GM20000 (cell line): ENCODE measurements at places on chromosomes 2 and 18.

DNA sequence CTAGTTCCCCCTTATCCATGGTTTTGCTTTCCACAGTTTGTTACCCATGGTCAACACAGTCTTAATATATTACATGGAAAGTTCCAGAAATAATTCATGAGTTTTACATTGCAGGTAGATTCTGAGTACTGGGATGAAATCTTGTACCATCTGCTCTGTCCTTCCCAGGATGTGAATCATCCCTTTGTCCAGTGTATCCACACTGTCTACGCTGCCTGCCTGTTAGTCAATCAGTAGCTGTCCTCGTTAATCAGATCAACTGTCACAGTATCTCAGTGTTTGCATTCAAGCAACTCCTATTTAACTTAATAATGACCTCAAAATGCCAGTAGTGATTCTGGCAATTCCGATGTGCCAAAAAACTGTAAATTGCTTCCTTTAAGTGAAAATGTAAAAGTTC lies 76.3 kb downstream of the DYNC1I2 start:
- DNase-seq, result no peak

DNA sequence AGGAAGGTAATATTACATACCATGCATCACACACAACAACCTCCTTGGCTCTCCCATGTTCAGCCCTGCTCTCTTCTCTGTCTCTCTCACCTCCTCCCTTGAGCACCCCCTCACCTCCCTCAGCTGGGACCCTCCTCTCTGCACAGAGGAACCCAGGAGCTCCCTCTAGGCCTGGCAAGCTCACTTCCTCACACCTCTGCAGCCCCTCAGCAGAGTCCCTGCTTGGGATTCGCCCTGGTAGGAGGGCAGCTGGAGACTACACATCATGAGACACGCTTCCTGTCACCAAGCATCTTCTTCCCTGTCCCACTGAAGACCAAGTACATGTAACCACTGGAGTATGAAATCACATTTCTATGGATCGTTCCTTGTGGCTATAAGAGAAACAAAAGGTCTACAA lies 51.0 kb downstream of the ADD2 start:
- DNase-seq, result no peak

DNA sequence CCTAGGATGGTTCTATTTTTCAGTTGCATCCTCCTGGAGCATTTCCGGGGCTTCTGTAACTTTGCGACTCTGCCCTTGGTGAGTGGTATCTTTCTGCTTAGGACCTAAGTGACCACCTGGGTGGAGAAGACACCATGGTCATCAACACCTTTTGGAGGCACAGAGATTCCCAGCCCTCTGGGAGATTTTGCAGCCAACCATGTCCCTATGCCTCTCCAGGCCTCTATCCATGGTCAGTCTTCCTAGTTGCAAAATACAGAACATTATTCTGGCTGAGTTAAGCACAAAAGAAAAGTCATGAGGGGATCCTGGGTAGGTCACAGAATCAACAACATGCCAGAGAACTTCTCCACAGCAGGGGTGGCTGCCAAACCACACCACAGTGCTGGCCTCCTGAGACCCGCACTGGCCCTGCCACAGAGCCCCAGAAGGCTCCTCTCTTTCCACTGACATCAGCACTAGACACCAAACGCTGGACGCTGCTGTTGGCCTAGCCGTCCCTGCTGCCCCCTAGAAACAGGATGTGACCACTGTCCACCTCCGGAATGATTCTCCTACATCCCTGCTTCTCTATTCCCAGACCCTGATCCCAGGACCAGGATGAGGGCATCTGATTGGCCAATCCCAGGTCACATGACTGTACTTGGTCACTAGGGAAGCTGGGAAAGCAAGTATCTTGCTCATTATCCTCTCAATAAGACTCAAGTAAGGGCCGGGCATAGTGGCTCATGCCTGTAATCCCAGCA lies 47.7 kb downstream of the SMAD7 start:
- no peak for DNase-seq

GRCh38 chr18:8046441-8046840 lies 479.3 kb downstream of the PTPRM start:
- DNase-seq, result no peak

DNA sequence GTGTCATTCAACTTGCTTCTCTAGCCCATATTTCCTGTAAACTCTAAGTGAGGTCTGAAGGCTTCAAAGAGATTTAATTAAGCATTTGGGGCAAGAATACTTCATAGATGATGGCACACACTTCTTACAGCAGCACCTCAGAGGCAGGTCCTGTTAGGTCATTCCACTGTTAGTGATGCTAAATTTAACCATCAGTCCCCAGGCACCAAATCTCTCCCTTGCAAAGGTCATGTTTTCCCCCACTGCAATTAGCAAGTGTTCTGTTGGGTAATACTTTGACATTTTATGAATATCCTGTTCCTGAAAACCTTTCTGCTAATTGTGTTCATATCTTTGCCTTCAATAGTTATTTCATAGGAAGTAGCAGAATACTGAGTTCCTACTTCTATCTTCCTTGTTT lies 117.0 kb downstream of the STK39 start:
- DNase-seq, result no peak

- no peak for DNase-seq
Measured at GRCh38 chr18:71919211-71919610, 624.9 kb downstream of the CBLN2 start.

DNA sequence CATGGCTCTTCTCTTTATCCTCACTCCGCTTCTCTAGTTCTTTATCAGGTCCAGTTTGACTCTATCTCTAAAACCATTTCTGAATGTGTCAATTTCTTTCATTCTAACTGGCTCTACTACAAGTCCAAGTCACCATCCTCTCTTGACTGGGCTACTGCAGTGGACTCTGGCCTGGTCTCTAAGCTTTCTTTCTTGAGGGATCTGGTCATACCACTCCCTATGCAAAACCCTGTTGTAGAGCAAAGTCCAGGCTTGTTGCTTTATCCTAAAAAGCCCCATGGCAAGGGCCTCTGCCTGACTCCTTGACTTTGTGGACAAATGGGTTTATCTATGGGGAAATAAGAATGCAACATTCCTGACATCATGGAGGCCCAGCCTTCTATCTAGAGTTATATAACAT lies 87.1 kb downstream of the BCL2L11 start:
- DNase-seq, result no peak

GRCh38 chr2:224040753-224041152 lies 1.7 kb upstream of the SERPINE2 start:
- no peak for DNase-seq

DNA sequence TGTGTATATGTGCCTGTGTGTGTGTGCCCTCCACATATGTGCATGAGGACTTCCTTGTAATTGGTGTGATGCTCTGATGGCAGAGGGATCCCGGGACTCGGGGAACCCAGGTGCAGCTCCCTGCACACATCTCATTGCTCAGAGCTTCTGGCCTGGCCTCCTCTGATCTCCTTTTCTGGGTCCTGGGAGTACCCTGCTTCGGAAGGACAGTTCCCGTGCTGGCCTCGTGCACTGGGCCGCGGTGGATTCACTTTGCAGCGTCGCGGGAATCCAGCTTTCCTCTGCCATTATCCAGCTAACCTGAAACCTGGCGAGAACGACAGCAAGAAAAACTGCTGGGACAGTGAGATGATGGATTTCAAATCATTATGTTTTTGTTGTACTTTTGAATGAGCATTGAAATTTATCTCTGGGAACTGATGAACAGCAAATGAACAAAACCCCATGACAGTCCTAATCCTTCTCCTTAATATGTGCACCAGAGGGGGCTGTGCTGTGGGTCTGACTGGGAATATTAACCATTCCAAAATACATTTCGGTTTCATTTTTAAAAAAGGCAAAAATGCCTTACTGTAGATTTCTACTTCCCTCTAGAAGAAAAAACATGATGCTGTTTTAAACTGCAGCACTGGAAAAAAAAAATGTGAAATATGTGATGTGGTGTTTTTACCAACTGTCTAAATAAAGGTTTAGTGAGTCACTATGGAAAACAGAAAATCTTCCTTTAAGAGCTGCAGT lies 78.2 kb downstream of the PTGR3 start:
- no peak for DNase-seq

DNA sequence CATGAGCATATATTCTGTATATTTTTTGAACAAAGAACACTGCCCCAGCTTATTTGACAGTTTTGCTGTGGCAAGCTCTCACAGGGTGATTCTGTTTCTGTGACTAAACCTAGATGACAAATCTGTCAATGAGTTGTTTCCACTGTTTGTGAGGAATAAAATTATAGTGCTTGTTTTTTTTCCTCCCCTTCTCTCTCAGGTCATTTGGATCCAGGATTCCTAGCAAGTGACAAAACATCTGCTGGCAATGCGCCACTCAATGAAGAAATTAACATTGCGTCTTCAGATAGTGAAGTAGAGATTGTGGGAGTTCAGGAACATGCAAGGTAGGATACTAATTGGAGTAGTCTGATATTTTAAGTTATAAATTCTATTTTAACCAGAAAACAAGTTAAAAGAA lies 149.3 kb downstream of the HAUS1 start:
- no peak for DNase-seq

- DNase-seq, result no peak
Measured at GRCh38 chr2:168801961-168802858, at the start of gene NOSTRIN. NOSTRIN (plus strand) TSS chr2:168802637; CDS start chr2:168802647, 10 bp downstream.

- no peak for DNase-seq
Measured at GRCh38 chr2:174856447-174856846, 92.2 kb upstream of the CHRNA1 start.

DNA sequence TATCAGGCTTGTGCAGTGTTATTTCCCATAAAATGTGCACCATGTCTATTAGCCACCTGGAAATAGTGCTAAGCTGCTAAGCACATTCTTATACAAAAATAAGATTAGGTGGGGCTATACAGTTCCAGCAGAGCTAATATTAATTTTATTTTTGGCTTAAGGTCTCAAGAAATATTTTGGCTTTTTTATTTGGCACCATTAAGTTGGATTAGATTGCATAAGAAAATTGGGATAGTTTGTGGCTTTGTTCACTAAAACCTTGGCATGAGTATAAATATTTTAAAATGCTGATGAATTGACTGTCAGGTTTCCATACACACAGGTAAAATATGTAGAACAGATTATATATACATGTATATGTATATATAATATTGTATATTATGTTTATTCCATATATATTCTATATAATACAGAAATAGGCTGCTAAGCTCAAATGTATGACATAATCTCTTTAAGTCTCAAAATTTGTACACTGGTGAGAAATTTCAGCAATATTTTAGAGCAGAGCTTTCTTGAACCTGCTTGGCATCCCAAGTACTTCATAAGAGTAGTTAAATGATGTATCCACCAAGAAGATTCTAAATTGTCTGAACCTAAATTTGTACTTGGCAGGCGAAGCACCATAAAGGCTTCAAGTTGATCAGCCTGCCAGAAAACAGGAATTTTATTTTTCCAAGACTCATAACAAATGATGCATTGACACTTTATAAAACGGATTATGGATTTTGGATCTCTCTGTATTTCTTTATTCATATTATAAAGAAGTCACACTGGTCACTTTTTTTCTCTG lies 32.6 kb downstream of the CCDC102B start:
- no peak for DNase-seq

GRCh38 chr18:9070212-9070611 lies 32.3 kb upstream of the NDUFV2 start:
- DNase-seq, result no peak

- no peak for DNase-seq
Measured at GRCh38 chr18:49123431-49123830, 172.7 kb upstream of the SMAD7 start.

DNA sequence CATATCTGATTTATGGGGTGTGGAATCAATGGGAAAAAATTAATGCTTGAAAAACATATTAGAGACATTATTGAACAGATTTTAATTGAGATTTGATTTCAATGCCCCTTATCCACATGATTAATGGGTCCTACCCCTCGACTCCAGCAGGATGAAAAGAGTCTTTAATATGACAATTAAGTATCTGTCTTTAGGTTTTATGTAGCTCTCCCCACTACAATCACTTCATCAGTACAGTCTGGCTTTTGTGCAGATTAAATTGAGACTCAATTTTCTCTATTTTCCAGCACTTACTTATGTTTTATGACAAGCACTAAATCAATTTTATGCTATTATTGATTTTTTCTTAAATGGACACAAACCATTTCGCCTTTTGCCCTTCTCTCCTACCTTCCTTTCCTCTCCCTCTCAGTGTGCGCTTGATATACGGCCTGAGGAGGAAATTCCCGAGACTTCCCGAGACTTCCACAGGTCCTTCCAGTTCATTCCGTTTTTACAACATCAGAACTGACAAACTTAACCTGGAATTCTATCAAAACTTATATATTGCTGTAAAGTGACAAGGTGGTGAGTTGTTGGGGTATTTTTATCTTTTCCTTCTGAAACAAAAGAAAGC lies 555.1 kb upstream of the SALL3 start:
- no peak for DNase-seq

DNA sequence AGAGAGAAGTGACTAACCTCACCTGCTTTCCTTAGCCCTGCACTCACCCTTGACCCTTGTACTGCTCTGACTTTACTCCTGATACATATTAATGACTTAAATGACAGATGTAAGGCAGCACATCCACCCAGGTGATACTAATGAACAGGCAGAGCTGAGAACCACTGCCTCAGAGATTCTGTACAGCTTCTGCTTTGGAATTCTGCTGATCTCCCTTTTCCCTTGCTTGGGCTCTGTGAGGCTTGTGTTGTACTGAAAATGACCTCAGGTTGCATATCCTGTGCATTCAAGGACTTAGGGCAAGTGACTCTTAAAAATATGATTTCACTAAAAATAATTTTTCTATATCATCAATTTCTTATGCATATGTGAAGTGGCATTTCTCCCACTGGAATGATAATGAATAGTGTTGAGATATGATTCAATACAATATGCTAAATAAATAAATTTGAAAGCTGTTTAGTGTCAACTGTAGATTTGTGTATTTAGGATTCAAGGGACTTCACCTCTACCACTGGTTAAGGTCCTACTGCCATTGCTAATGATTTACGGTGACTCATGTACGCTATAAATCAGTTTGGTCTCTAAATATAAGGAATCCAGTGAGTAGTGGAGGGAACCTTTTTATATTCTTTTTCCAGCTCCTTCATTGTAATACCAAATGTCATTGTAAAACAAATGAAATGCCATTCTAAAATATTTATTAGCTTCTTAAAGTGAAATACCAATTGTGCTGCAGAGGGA lies 328.3 kb downstream of the SOCS6 start:
- DNase-seq, result no peak
